ENCODE measurements at places on chromosomes 16 and 17.

- DNase-seq, result no peak
Observed at GRCh38 chr17:57480438-57481196, 224.3 kb downstream of the MSI2 start.

DNA sequence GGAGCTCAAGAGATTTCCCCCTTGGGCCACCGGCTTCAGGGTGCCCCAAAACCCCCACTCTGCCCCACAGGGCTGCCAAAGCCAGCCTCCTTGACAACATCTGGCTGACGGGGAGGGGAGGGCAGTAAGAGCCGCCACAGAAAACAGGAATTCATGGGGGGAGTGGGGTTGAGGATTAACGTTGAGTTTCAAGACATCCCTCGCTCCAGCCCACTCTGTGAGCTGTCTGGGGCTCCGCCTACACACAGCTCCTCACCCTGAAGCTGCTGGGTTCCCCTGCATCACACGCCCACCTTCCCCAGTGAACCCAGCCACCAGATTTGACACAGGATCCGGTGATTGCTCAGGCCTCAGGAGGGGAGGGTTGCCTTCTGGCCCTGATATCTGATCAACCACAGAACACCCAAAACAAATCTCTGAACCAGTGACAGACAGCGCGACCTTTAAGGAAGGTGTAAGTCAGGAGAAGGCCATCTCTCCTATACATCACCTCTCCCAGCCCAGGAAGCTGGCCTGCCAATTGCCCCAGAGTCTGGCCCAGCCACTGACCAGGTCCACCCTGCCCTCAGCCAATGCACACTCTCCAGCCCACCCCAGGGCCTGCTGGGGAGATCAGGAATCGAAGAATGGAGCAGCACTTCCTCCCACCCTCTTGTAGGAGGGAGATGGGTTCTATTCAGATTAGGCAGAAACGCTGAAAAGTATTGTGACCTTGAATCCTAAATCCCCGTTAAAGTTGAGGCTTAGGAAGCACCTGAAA, 132.1 kb downstream of the CLEC16A start:
- DNase-seq, result no peak

- DNase-seq, result no peak
Observed at GRCh38 chr16:53404959-53405358, 29.3 kb upstream of the RBL2 start.

GRCh38 chr16:58500430-58501241, 693 bp downstream of the NDRG4 start:
- DNase-seq, result no peak

GRCh38 chr17:47317119-47317518, 6.6 kb upstream of the EFCAB13 start:
- DNase-seq, result no peak

- no peak for DNase-seq
Observed at GRCh38 chr17:28503420-28503819, 2.7 kb upstream of the FOXN1 start.

- no peak for DNase-seq
Observed at GRCh38 chr16:1164975-1165374, 12.1 kb downstream of the CACNA1H start.

DNA sequence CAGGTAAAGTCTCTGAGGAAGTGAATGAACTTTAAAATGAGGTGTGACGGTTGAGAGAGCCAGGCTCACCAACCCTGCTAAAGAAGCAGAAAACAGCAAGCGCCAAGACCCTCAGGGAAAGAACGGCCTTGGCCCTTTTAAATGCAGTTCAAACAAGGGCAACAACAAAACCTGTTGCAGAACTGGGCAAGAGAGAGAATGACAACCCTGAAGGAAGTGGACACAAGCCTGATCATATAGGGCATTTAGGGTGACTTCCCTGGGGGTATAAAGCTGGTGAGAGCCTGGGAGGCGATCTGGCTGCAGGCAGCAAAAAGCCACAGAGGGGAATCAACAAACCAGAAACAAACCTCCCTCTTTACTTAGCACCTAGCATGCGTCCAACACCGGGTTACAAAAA, 1.0 kb downstream of the CPPED1 start:
- DNase-seq, result no peak

DNA sequence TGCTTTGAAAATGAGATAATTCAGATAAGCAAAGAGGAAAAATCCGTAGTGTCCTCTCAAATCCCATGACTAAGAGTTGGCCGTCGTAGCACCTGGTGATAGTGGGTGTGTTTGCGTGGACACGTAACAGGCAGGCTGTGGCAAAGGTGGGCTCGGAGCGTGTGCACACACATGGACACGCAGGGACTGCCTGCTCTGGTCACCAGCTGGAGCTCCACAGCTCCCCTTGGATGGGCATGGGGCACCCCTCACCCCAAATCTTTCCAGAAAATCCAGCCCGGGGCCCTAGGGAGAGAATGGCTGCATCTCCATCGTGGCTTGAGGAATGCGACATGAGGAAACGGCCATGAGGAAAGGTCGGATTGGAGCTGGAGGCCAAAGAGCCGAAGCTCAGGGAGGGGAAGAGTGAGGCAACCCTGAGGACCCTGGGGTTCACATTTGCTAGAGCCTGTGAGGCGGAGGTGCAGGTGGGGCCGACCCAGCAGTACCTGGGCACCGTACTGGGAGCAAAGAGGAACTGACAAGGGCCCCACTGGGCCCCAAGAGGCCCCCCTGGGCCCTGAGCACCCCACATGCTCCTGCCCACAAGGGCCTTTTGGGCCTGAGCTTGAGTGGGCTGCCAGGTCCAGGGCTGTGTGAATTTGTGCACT, 51.6 kb downstream of the DNAH17 start:
- no peak for DNase-seq

GRCh38 chr17:39230361-39230760, 4.6 kb upstream of the STAC2 start:
- DNase-seq, result no peak

DNA sequence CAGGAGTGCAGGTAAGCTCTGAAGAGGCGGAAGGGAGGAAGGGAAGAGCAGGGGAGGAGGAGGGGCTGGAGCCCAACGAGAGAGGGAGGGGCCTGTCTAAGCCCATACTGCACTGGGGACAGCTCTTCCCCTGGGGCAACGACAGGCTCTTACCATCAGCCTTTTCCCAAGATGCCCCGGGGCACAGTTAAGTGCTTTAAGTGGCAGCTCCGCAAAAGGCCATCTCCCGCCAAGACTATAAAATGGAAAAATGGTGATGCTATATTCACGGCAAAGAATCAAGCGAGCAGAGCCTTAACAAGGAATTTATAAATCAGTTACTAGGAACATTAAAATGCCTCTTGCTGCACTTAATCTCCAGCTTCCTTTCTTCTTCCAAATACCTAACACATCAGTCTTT, 110.2 kb upstream of the NLRP1 start:
- DNase-seq, result no peak

GRCh38 chr17:17748179-17748578, 66.9 kb downstream of the RAI1 start:
- DNase-seq, result no peak

DNA sequence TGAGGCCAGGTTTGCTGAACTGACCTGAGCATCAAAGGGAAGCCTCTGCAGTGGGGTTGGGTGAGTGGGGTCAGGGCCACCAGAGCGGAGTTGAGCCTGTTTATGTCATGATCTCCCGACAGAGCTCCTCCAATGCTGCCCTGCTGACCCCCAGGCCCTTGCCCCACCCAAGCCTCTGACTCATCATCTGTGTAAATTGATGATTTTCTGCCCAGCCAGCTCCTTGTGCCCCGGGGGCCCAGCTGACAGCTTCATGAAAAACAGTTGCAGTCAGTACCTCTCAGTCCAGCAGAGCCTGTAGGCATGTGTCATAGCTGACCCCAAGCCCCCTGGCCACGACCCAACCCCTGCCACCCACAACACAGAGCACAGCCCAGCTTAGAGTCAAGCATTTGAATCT, 134.9 kb downstream of the CCT6B start:
- DNase-seq, result no peak

All from left ventricle myocardium inferior (tissue), 1 donor.